ENCODE measurements at places on chromosomes 2 and 18.

DNA sequence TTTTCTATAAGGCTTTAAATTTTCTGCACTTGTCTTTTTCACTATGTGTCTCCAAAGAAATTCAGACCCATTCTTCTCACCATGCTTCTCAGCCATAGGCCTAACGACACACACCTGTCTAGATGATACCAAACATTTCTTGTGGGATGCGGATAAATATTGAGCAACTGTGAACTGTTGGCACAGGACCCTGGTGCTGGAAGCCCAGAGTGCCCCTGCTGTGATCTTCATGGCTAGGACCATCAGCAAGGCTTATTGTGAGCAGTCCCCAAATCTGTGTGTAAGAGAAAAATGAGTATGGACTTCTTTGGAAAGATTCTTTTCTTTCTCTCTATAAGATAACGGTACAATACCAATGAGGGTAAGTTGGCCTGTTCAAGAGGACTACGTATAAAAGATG lies 54.1 kb upstream of the NCK2 start:
- DNase-seq: no peak

- no peak for DNase-seq
Observed at GRCh38 chr2:151973013-151973900, 125.6 kb downstream of the CACNB4 start.

DNA sequence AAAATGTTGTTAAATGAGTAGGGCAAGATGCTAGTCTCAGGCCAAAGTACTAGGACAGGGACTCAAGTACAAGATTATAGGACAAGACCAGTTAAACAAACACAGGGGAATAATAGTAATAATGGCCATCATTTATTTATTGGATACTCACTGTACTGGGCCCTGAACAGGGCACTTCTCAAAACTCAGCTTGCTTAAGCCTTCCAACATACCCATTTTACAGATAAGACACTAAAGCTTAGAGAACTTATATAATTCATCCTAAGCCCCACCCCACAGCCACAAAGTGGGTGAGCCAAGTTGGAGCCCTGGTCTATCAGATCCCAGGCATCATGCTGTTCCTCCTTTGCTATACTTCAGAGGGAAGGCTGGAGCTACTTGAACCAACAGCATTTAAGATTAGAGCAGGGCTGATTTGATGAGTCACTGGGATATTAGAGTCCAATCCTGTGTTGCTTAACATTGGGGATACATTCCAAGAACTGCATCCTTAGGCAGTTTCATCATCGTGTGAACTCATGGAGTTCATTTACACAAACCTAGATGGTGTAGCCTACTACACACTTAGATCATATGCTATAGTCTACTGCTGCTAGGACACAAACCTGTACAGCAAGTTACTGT lies 153.6 kb downstream of the MTCL1 start:
- peak; percentile 10 for DNase-seq

DNA sequence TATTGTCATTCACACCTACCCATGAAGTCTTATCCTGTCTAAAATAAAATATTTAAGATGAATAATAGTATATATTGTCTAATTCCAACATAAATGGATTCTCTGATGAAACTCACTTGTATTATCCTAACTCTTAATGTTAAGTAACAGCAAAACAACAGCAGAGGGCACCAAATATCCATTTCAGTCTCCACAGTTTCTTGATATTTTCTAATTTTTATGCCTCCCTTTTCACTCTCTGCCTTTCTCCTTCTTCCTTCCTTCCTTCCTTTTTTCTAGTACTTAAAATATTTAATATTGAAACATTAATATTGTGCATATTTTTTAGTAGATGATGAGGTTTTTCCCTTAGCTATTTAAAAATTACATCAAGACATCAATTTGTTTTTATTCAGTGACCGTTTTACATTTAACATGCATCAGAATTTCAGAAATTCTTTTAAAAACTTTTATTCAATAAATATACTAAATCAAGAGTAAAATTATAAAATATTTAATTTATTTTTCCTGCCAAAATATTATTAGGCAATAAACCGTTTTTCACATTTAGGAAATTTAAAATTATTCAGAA lies 97.6 kb downstream of the WDR7 start:
- peak; percentile 65 for DNase-seq

DNA sequence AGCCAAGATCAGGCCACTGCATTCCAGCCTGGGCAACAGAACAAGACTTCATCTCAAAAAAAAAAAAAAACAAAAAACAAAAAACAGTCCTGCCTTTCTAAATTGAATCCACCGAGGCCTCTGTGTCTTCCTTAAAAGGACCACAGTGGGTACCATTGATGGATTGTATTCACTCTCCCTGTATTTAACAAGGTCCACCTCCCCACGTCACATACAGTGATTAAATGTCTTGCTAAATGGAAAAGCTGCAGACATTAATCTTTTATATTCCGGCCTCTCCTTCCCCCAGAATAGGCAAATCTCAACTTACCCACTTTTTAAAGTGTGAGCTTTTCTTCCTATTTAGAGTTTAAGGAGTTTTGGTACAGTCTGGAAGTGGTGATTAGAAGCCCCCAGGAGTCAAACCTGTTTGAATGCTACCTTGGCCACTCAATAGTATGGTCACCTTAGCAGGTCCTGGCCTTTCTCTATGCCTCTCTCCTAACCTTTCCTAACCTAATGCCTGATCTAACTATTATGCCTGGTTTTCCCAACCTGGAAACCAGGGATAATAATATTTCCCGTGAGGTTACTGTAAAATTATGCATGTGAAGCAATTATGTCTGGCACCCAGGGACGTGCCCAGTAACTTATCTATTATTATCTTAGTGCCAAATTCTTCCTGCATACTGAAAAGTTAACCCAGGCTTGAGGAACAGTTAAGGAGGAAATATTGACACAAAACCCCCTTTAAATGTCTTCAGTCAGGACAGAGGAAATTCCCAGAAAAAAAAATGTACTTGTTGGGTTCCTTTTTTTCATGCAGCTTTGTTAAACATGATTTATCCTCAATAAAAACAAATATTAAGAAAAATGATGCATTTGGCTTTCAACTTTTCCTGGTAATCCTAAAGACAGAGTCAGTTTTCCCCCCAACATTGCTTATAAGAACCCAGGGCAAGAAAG lies 3.1 kb downstream of the NFE2L2 start:
- DNase-seq: peak; percentile 76

- DNase-seq: no peak
Observed at GRCh38 chr18:42413870-42414269, 458.8 kb downstream of the PIK3C3 start.

DNA sequence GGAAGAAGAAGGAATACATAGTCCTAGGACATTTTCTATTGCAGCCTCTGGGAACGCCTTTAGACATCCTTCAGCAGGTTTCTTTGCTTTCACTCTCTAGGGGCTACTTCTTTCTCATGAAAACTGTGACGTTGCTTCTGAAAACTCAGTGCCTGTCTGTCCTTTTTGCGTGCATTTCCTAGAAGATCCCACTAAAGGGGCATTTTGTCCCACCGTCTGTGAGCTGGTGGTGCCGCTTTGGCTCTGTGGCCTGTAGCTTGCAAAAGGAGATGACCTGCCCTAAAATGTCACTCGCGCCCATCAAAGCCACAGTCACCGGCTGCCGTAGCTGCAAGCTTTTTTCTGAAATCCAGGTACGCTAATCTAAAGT lies 579 bp downstream of the STAT4 start:
- DNase-seq: peak; percentile 40

GRCh38 chr2:190052307-190052706 lies 10.2 kb downstream of the MSTN start:
- no peak for DNase-seq

DNA sequence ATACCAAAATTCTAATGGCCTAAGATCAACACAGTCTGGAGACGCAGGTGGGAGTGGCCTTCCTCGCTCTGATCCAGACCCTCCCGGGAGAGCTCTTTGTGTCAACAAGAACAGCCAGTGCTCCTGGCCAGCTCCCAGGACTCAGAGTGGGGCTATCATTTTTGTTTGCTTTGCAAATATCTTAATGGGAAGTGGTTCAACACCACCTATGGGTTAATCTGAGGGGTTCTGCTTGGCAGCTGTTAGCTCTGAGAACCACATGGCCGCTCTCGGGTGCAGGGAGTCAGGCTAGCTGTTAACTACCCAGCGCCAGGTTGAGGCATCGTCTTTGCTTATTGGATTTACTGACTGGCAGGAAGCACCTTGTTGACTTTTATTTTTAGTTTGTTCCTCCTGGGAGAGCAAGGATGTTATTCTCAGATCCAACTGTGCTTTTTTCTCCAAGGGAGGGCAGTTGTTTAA lies 184.8 kb upstream of the SP5 start:
- DNase-seq: no peak

DNA sequence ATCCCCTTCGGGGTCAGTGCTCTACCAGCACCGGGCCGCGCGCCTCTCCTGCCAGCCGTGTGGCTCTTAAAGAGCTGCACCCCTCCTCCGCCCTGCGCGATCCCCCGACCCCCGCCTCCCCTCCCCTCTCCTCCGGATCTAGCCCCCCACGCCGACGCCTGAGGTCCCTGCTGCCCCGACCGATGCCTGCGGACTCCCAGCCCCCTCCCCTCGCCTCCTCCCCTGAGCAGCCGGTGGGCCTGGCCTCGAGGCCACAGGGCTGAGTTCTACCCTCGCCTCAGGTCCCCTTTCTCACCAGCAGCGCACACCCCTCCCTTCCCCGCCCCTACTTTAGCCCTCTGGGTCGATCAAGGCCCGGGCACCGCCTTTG lies 5.8 kb upstream of the SIX3 start:
- DNase-seq: no peak

DNA sequence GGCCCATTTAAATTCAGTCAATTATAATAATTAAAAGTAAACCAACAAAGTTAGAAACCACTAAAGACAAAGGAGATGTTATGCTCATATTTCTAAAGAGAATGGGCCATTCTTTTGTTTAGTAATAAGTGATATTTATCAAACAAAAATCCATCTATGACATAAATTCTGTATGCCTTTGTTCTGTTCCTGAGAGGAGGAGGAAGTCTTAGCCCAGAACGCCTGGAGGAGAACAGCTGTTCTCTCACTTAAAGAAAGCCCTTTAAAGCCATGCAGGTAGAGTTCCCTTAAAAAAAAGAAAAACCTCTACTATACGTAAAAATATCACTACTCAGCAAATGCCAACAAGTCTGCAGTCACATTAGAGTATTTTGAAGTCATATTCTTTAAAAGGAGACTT lies 15.5 kb downstream of the LAMA1 start:
- no peak for DNase-seq

DNA sequence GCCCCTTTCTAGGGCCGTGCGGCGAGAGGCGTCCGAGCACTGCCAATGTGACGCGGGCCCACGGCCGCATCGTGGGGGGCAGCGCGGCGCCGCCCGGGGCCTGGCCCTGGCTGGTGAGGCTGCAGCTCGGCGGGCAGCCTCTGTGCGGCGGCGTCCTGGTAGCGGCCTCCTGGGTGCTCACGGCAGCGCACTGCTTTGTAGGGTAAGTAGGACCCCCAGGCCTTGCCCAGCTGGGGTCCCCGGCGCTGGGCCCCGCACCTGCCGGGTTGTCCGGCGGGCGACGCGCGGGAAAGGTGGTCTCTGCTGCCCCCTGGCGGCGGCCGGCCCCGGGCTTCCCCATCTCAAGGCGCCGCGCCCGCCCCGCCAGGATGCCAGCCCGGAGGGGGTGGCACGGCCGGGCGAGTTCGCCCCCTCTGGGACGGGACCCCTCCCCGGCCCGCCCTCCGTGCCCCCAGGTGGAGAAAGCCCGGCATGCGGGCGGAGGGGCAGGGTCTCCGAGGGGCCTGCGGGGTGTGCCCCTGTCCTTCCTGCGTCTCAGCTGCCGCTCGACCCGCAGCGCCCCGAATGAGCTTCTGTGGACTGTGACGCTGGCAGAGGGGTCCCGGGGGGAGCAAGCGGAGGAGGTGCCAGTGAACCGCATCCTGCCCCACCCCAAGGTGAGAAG lies 1.9 kb downstream of the PRSS56 start:
- DNase-seq: peak; percentile 72
